ENCODE measurements at places on chromosomes 13 and 19.

DNA sequence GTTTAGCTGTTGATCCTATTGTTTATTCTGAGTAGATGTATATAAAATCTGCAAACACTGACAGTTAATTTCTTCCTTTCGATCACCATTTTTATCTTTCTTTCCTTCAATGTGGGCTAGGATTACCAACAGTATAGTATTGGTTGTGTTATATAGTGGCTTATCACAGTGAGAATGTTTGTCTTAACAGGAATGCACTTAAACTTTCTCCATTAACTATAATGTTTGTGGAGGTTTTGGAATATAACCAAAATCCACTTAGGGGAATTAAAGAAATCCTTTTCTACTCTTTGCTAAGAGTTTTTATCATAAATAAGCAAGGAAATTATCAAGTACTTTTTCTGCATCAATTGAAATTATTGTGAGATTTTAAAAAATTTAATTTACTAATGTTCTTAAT is 244.6 kb downstream of the LACC1 start:
- no peak for DNase-seq

GRCh38 chr13:21365574-21365973 is 93.5 kb downstream of the ZDHHC20 start:
- peak; percentile 36 for DNase-seq

DNA sequence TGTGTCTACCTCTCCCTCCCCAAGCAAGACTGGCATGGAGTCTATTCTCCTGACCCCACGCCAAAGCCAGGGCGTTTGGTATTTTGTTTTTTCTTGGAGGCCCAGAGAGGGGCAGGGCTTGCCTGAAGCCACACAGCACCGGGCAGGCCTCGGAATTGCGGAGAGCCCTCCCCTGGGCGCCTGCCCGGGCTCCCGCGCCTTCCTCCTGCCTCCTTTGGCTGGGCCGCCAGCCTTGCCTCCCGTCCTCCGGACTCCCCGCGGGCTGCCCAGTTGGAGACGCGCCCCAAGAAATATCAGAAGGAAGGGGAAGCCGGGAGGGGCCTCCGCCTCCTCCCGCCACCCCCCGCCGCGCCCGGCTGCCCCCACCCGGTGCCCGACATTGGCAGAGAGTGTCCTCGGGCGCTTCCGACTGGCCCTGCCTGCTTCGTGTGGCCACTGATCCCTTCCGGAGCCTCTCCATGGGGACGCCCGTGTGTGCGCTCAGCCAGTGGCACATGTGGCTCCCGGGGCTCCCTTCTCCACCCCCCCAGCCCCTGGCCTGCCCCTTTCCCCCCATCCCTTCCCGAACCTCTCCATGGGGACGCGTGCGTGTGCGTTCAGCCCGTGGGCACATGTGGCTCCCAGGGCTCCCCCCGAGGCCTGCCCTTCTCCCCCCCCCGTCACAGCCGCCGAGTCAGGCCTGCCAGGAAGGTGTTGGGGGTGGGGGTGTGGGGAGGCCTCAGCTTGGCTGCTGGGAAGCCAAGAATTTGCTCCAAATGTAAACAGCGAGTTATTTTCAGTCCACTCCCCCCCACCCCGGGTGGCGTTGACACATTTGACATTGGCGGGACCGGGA is 37.3 kb downstream of the NFIC start:
- no peak for DNase-seq

GRCh38 chr13:23022704-23023103 is 158.1 kb upstream of the SGCG start:
- no peak for DNase-seq

GRCh38 chr19:28577666-28578065 is 635.3 kb downstream of the UQCRFS1 start:
- DNase-seq = no peak

DNA sequence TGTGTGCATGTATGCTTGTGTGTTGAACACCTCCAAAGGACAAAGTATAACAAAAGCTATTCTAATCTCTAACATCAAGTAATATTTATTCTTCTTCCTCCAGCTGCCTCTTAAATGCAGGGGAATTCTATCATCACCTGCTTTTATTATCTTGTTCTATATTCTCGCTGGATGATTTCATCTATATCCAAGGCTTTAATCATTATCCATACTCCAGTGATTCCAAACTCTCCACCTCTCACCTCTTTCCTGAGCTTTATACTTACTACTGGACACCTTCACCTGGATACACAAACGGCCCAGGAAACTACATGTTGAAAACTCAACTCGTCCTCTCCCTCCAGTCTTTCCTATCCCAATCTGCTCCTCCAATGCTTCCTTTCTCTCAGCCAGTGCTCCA is 418.6 kb downstream of the KLF5 start:
- no peak for DNase-seq

DNA sequence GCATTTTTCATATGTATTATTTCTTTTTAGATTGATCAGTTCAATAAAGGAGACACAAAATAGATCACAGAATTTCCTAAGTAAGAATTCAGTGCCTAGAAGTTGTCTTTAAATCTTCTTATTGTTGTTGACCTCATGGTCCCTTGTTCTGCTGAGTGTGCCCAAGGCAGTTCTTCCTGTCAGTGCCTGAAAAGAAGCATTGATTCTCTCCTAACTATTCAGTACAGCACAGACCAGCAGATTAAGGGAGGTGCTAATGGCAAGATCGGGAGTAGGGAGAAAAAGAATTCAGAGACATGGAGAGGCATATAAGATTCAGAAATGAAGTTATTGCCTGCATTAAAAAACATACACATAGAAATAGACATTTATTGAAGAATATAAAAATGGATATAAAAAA is 180.5 kb upstream of the PCDH9 start:
- no peak for DNase-seq

DNA sequence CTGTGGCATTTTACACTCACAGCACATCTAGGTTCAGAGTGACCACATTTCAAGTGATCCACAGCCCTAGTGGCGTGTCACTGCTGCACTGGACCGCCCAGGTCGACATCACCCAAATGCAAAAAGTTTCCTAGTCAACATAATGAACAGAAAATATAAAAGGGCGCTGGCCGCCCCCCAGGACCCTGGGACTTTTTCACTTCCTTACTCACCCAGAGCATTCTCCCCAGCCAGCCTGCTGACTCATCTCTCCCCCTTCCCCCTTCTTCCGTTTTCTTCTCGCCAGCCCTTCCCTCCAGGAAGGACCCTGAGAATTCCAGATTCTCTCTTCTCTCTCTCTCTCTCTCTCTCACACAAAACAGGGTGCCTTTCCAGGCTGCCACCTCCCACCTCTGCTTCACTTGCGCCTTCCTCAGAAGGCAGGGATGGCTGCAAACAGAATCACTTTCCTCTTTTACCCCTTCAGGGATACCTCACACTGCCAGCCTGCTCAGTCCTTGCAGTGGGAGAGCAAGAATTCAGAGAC is 21.0 kb upstream of the GRWD1 start:
- DNase-seq = no peak

DNA sequence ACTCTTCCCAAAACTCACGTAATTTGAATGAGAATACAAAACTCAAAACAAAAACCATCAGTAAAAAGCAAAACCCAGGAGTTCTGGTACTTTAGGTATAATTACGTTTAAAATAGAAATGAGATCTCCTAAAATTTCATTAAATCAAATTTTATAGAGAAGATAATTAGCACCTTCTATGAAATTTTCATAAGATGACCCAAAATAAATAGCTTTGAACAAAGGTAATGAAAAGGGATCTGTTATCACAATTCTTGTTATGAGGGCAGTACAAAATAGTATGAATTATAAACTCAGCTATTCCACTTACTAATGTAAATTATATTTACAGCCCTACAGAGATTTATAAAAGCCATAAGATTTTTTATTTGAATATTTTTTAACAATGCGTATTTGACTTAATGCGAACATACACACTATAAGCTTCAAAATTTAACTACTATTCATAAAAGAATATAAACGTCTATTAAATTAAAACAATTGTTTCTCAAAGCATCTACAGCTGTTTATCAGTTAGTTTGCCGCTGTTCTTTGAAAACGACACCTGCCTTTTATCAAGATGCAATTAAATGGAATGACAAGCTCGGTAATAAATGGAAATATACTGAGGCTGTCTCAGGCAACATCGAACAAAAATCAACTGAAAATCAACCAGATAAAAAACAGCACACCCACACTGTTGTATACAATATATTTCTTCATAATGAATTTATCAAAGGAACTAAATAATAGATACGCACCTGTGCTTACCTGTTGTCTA is 63.8 kb downstream of the KCNRG start:
- DNase-seq = no peak

DNA sequence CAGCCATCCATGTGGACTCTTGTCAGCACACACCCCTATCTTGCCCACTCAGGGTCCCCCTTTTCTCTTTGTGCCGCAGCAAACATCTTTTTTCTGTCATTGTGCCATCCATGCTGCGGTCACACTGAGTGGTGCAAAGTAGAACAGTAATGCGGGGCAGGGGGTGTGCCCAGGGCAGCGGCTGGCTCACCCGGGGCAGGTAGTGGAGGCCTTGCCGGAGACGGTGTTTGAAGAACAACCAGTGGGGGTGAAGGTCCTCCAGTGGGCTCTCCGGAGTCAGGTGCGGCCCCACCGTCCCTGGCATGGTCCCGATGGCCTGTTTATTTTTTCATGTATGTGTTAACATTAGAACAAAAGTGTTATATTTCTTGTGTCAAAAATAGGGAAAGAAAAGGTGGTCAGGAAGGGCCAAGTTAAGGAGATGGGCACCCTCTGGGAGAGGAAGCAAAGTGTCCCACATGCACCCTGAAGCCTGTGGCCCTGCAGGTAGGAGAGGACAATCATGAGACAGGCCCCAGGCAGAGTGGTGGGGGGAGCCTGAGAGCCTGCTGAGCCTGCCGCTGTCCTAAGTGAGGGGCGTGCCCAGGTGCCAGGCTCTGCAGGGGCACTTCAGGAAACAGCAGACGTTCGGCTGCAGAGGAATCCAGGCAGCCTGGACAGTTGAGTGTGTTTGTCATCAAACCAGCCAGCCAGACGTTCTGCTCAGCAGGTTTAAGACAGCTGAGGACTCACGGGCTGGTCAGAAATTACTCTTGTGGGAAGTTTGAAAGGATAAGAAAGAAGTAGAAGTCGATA is 12.3 kb downstream of the TSSK6 start:
- DNase-seq = no peak

GRCh38 chr19:18852648-18853047 is 20.9 kb downstream of the UPF1 start:
- no peak for DNase-seq

Measured in activated naive CD4-positive, alpha-beta T cell treated with anti-CD3 and anti-CD28 coated beads for 36 hours (primary cell).